NCI-H1105 treated with DMSO at 0.1 percent for 48 hours (cell line): ENCODE measurements at places on chromosomes 7 and 10.

DNA sequence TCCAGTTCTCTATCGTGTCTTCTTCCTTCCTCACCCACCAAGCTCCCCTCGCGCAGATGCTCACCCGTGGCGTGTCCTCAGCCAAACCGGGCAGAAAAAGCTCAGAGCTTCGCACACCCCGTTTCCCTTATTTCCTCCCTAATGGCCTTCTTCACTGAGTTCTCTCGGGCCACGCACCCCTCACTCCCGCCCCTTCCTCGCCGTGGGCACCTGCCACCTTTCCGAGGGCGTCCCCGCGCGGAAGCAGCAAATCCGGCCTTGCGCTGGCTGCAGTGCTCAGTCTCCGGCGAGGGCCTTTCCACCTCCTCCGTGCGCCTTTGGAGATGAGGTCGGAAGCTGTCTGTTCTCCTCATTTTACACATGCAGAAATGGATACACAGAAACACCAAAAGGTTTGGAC lies 12.4 kb upstream of the CALML3 start:
- no peak for DNase-seq

DNA sequence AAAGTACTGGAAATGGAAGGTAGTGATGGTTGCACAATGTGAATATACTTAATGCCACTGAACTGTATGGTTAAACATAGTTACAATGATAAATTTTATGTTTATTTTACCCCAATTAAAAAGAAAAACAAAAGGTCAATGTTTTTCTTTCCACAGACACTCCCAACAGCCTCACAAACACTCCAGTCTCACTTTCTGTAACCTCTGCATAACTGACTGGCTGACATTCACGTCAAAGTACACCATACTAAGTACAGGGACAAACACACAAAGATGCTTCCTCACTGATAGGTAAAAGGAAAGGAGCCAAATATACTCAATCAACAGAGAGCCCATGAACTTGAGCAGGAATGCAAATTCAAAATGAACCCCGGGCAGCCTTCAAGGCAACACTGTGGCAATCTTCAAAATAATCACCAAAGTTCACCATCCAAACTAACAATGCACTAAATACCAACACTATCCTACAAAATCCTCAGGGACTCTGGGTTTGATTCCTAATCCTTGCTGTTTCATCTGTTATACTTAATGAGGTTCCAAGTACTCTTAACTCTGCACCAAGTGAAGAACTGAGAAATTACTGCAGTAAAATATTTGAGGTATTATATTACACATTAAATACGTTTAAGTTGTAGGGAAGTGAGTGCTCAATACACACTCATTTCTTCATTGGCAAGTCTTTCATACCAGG lies 90.8 kb downstream of the ARMH3 start:
- DNase-seq: no peak

DNA sequence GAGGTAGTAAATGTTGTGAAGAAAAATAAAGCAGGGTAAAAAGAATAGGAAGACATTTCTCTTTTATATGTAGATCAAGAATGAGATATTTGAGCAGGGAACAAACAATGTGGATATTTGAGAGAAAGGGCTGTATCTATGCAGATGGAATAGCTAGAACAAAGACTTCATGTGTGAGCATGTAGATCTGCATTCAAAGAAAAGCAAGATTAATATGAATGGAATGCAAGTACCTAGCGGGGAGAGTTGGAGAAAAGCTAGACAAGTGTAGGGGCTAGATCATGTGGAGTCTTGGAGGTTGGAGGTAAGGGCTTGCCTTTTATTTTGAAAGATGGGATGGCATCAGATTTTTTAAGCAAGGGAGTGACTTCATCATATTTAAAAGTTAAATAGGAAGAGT lies 27.1 kb downstream of the SHOC2 start:
- no peak for DNase-seq

GRCh38 chr10:104359811-104360210 lies 6.2 kb downstream of the CFAP58 start:
- DNase-seq: no peak

GRCh38 chr10:70602665-70603448 lies at the start of gene PRF1:
Gene PRF1 (minus strand): TSS chr10:70602741. CDS start chr10:70600902, 1,839 bp downstream.
- DNase-seq: no peak

DNA sequence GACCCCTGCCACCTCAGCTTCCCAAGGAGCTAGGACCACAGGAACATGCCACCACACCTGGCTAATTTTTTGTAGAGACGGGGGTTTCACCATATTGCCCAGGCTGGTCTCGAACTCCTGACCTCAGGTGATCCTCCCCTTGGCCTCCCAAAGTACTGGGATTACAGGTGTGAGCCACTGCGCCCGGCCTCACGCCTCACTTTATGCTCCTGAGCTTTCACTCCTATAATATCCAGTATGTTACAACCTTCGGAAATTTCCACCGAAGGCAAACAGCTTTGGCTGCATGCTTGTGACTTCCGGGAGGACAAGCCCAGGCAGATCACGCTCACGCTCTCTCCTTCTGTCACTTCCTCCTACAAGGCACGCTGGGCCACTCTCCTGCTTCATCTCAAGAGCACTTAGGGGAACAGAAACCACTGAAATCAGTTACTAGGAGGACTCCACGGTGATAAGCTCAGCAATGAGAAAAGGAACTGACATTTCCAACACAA lies 4.4 kb upstream of the MAD1L1 start:
- no peak for DNase-seq

DNA sequence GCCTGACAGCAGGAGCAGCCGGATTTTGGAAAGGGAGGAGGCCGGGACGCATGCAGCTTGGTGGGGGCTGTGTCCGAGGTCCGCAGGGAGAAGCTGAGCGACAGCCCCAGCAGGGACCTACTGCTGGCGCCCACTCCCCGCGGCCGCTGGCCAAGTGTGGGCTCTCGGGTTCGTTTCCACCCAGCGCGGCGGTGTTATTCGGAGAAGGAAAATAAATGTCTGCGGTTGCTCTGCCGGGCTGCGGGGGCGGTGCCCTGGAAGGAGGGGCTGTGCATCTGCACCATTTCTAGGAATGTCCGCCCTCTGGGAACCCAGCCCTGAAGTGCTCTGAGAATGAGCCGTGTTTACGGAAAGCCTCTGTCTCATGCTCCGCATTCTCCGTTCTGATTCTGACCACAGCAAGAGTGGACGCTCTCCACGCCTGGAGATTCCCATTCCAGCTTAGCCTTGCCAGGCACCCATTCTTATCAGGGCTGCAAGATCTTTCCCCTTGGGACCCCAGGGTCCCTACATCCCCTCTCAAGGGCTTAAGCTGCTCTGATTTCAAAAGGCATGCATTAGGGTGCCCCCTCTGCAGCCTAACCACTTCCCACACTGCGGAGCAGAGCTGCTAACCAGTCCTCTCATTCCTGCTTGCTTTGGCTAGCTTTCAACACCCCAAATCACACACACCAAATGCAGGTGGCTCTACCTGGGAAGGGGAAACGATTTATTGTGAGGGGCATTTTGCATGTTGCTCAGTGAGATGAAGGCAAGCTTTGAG lies 256.6 kb upstream of the GLI3 start:
- DNase-seq: peak; percentile 4

DNA sequence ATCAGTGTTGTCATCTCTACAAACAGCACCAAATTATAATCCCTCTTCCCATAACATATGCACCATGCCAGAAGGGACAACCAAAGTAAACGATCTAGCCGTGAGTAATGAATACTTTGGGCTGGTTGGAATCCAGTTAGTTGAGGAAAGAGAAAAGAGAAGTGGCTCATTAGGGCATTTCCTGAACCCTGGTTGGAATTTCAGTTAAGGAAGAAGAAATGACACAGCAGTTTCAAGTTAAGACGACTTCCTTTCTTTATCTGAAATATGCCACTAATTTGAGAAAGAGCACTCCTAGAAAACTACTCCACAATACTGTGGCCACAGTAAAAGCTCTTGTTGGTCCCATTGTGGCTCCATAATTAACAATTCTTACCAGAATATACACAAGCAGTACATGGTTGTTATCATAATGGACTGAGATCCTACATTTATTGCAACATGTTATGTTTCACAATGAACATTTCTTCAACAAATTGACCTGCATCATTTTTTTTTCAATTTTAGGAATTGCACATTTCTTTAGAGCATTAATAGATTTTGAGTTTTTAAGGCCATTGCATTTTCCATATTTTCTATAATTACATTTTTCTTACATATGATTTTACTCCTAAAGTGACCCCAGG lies at the start of gene TFEC:
TFEC (minus strand) TSS at position 113 of the 626 bp plus-strand sequence. CDS start 46,322 bp downstream, outside the sequence.
- DNase-seq: no peak

GRCh38 chr10:52566471-52567246 lies 205.9 kb downstream of the MBL2 start:
- DNase-seq: no peak

- DNase-seq: no peak
Observed at GRCh38 chr7:25970356-25970755, 181.6 kb upstream of the NFE2L3 start.

DNA sequence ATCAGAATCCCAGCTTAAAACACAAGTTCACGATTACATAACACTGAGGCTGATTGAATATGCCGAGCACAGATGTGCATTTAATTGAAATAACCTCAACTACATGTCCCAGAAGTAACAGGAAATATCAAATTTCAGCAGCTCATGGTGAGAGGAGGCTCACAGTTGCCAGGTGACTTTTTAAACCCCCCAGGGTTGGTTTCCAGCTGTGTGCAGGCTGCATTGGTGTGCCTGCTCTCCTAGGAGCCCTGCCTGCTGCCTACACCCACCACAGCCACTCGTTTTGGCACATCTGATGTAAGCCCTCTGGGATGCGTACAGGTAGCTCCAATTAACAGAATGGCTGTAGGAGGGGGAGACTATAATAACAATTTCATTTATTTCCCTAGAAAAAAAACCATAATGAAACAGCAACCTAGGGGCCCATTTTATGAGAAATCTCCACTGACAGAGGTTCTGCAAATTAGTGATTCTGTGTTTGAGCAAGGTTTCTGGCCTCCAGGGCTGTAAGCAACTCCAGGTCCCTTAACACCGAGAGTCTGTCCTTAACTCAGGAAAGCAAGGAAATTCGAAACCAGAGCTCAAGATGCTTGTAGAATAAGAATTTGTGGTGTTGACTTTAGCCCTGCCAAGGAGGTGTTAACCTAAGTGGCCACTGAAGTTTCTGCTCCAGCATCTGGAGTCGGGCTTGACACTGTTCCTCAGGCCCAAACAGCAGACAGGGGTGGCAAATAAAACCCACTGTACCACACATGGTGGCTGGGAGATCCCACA lies 161.9 kb downstream of the BMPER start:
- peak; percentile 46 for DNase-seq
